ENCODE measurements at places on chromosomes 7 and 10.

- DNase-seq, result no peak
These were observed 38.9 kb downstream of the COL26A1 start for GRCh38 chr7:101401390-101402080.

- no peak for DNase-seq
These were observed 18.6 kb upstream of the GSAP start for GRCh38 chr7:77434570-77435275.

GRCh38 chr7:28835800-28836199 lies 122.3 kb downstream of the TRIL start:
- no peak for DNase-seq

DNA sequence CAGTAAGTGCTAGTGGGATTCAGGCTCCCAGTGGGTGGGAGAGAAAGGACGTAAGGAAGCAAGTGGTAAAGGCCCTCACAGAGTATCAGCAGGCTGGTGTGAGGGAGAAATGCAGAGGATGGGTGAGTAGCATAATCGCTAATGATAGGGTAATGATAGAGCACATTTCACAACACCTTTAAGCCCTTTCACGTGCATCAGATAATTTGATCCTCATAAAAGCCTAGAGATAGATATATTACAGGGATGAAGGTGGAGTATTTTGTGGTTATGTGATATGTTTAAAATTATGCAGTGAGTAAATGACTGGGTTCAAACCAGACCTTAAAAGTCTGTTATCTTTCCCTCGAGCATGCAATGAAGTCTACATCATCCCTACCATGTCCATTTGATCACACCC lies 10.3 kb downstream of the LEP start:
- DNase-seq, result no peak

DNA sequence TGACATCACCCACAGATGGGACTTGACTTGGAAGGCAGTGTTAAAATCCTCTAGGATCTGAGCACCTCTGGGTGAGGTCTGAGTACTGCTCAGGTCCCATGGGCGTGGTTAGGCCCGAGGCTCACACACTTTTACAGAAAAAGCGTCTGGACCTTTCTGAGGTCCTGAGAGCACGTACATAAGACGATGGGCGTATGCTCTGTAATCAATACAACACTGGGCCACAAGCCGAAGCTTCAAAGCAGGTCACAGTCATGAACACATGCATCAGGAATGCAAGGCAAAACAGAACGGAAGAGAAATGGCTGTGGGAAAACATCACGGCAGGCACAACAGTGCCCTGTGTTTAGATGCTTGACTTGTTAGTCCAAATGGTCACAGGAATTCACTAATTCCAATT lies 112.2 kb downstream of the LARP4B start:
- DNase-seq, result no peak

- no peak for DNase-seq
These were observed 21.5 kb upstream of the AKR1B10 start for GRCh38 chr7:134505856-134506255.

- no peak for DNase-seq
These were observed 8.3 kb upstream of the PPP1R35 start for GRCh38 chr7:100444311-100445278.

GRCh38 chr7:43479042-43479441 lies 103.9 kb upstream of the STK17A start:
- DNase-seq, result no peak

- no peak for DNase-seq
These were observed 134.2 kb downstream of the PTN start for GRCh38 chr7:137209151-137209817.

DNA sequence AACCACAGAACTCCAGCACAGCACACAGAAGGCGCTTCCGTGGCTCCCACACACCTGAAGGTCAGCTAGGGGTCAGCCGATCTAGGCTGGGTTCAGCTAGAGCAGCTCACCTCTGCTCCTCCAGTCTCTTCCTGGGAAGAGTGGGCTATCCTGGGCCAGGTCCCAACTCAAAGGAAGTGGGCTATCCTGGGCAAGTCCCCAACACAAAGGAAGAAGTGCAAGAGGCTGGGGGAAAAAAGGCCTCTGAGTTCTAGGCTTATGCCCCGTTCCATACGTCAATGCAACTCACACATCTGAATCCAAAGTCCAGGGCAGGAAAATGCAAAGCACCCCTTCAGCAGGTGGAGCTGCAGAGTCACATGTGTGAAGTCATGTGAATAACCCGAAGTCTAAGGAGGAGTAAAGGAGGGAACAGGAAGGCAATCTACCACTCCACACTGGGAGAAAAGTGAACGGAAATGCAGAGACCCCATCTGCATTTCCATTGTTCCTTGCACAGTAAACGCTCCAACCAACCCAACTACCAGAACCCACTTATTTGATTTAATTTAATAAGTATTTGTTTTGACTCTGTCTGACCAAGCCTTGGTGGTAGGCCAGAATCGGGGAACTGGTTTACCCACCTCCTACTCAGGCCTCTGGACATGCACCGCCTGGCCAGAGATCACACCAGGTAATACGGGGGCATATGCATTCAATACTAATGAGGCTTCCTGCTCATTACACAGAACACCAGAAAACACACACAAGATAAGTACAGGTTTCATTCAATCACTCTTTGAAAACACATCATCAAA lies 95.5 kb upstream of the RNF32 start:
- no peak for DNase-seq

DNA sequence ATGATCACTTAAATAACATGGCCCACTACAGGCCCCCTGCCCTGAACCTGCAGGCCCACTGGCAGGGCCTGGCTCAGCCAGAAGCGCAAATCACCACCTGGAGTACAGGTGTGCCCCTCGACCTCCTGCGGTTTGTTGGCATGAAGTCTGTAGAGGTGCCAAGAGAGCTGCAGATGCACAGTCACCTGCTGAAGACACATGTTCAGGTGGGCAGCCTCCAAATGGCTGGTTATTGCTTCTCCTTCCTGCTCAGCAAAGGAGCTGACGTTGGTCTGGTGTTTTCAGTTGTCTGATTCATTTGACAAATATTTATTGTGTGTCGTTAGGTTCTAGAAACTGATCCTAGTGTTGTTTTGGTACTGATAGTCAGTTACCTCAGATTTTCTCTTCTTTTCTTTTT lies 29.0 kb downstream of the DHTKD1 start:
- DNase-seq, result no peak

GRCh38 chr7:77600952-77601351 lies 63.9 kb downstream of the PTPN12 start:
- no peak for DNase-seq

GRCh38 chr10:59016043-59016442 lies 160.4 kb upstream of the PHYHIPL start:
- DNase-seq, result no peak

DNA sequence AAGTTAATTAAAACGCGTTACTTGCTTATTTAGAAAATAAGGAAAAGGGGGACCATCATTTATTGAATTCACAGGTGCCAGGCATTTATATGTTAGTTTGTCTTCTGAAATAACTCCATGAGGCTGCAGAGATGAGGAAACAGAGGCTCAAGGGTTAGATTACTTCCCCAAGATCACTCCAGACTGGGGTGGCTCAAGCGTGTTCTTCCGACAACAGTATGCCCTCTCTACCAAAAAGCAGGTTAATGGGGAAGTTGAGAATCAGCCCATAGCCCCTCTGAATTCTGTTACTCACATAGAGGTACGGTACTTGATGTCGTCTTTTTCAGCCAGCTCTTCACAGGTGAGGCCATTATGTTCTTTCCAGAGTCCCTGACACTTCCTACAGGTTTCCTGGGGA lies 129.3 kb downstream of the RNF216 start:
- DNase-seq, result no peak

DNA sequence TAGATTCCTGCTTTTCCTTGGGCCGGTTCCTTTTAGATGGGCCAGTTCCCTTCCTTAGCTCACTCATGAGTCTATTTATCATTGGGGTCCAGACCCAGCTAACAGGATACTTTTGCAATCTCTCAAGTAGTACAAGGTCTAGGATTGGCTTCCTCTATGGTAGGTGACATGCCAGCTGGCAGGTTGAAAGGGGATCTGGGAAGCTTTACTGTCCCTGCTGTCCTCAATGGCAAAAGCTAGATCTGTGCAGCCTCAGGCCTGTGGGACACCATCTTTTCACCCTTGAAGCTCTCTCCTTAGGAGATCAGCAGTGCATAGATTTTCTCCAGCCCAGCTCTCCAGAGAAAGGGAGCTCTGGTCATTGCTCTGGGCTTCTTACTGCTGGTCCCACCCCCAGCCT lies 96.4 kb downstream of the CUL2 start:
- no peak for DNase-seq

- DNase-seq, result no peak
These were observed 126.3 kb downstream of the CACNA2D1 start for GRCh38 chr7:82317257-82317721.

- no peak for DNase-seq
These were observed 13.6 kb downstream of the ENTPD7 start for GRCh38 chr10:99672884-99673283.

GRCh38 chr7:99447943-99448342 lies 9.2 kb downstream of the CPSF4 start:
- no peak for DNase-seq

DNA sequence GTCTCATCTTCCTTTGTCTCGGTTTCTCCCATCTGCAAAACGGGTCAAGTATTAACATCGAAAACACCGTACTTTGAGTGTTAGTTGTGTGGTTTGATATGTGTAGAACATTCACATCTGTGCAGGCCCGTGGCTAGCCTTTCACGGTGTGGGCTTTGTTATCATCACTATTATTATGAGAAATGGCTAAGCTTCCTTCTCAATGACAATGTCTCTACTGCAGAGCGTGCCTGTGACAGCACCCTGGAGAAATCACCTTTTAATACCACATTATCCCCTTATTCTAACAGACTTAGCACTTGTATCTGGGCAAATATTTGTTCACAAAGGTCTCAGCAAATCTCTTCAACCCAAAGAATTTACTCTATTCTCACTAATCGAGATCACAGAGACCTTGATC lies 55.8 kb downstream of the FAM171A1 start:
- DNase-seq, result no peak

DNA sequence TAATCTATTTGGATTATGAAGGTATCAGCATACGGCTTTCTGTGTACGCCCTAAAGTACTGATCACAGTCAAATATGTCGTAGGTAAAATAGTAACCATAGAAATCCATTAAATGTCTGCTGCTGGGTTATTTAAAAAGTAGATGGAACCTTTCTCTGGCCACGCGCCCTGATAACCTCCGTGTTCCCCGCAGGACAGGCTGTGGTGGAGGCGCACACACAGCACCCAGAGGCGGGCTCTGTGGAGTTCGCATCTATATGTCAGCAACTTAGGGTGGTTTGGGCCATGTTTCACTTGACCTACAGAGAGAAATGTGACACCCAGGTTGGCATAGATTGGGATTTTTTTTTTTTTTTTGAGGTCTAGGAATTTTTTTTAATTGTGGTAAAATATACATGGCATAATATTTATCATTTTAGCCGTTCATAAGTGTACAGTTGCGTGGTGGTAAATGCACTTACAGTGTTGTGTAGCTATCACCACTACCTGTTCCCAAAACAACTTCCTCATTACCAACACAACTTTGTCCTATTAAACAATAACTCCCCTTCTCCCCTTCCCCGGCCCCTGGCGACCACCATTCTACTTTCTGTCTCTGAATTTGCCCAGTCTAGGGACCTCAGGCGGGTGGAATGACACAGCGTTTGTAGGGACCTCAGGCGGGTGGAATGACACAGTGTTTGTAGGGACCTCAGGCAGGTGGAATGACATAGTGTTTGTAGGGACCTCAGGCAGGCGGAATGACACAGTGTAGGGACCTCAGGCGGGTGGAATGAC lies 15.4 kb downstream of the PPP2R2D start:
- no peak for DNase-seq

GRCh38 chr7:26278770-26279169 lies 12.9 kb upstream of the SNX10 start:
- DNase-seq, result no peak

- no peak for DNase-seq
These were observed 23.2 kb downstream of the CFAP58 start for GRCh38 chr10:104376784-104377300.
